Activated CD4-positive, CD25-positive, alpha-beta regulatory T cell treated with anti-CD3 and anti-CD28 coated beads, Interleukin-2, amount 50 U/mL, for 72 hours (primary cell): ENCODE measurements at places on chromosomes 16 and 17.

GRCh38 chr16:50834701-50835100 is 92.8 kb downstream of the CYLD start:
- no peak for DNase-seq

DNA sequence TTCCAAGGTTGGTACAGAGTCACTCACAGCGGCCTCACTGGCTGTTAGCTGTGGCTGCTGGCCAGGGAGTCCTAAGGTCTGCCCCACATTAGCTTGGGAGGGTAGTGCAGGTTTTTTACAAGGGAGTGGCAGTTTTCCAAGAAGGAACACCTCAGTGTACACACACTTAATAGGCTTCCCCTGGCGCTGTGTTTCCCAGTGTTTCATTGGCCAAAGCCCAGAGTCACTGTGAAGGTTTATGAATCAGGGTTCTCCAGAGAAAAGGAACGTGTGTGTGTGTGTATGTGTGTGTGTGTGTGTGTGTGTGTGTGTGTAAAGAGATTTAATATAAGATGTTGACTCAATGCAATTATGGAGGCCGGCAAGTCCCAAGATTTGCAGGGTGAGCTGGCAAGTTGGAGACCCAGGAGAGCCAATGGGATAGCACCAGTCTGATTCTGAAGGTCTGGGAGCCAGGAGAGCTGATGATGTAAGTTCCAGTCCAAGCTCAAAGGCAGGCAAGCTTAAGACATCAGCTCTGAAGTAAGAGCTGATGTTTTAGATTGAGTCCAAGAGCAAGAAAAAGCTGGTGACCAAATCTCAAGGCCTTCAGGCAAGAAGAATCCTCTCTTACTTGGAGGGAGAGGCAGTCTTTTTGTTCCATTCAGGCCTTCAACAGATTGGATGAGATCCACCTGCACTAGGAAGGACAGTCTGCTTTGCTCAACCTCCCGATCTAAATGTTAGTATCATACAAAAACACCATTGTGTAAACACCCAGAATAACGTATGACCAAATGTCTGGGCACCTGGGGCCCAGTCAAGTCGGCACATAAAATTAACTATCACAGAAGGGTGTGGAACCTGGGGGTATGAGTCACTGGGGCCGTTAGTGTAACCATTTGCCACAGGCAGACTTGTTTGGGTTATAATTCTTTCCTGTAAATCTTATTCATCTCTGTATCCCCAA is 206.8 kb downstream of the PRKCA start:
- no peak for DNase-seq

DNA sequence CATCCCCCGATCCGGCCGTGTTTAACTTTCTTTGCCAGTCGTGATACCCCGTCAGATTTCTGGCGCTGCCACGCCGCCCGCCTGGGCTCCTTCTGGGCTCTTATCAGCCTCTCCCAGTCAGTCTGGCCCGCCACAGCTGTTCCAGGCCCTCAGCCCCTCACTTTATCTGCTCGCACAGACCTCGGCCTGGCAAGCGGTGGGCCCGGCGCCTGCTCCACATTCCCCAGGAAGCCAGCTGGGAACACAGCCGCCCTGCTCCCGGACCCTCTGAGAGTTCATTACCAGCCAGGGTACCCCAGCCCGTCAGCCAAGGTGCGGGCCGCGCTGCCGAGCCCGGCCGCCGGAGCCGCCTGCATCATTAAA is 157.5 kb downstream of the ZNF423 start:
- no peak for DNase-seq

- DNase-seq = no peak
These were observed 6.0 kb upstream of the TLCD3A start for GRCh38 chr17:726271-726919.

DNA sequence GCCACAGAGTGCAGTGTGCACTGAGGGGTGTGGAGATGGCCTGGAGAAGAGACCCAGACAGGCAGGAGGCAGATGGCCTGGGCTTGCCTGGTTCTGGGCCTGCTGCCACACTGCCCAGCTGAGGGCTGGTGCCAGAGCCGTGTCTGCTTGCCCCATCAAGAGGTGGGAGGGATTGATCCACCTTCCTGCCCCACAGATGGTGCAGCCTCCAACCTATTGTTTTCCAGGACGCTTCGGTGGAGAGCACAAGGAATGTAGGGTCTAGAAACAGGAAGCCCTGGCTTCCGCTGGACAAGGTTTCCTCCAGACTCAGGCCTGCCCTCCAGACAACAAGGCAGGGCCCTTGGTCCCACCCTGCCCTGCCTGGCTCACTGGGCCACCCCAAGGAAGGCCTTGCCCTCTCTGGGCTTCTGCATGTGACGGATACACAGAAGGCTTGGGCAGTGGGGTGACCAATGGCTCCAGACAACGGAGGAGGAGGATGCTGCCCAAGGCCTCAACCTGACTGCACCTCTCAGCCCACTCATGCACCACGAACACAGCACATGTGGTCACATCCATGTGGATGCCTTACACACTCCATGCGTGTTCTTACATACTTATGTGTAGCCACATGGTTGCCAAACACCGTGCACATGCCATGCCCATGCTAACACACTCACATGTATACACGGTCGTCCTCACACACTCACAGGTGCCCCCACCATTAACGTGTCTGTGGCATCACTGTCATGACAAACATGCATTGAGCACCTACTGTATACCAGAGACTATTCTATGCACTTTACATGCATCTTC is 6.5 kb upstream of the CDH5 start:
- no peak for DNase-seq

DNA sequence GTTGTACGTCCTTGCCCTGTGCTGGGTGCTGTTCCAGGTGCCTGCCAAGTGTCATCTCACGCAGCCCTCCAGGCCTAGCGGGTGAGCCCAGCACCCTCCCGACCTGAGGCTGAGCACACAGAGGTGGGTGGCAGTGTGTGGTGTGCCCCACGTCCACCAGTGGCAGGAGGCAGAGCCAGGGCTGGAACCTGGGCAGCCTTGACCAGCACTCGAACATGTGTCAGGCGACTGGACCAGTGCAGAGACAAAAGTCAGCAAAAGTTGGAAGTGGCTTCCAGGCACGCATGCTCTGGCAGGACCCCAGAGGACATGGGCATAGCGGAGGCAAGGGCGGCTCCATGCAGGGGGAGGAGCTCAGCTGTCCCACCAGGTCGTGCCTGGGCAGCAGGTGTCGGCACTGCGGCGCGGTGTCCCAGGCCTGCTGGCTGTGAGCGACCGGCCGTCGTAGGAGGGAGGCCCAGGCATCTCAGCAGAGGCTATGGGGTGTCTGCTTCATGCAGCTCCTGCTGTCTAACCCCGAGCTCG is 35.8 kb downstream of the COX4I1 start:
- DNase-seq = no peak

- no peak for DNase-seq
These were observed 22.9 kb downstream of the COPZ2 start for GRCh38 chr17:48014595-48015111.
